ENCODE measurements at places on chromosomes 3 and 15. TPM values are rescaled to one million over a fixed set of nuclear protein-coding genes. Genes with fewer than 3 reads are reported as not detected.

DNA sequence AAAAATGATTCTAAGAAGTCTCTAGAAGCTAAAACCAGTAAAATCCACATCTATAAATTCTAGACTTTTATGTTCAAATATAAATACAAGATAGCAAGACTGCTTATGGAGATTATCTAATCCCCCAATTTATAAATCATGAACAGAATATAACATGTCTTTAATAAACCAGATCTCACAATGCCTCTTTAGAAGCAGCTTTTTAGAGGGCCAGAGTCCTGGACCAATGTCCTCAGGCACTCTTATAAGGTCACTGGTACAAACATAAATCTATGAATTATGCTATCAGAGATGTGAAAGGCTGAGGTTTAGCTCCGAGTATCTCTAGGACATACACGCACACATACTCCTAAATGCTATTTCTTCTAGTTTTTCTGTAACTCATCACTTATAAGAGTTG is 78.3 kb downstream of the ADAM10 start:
- DNase-seq, result no peak

- no peak for DNase-seq
Measured at GRCh38 chr3:60147249-60147950, 1097.6 kb upstream of the CFAP20DC start.

PSTPIP1 gene
- 2.7 TPM for total RNA-seq

DNA sequence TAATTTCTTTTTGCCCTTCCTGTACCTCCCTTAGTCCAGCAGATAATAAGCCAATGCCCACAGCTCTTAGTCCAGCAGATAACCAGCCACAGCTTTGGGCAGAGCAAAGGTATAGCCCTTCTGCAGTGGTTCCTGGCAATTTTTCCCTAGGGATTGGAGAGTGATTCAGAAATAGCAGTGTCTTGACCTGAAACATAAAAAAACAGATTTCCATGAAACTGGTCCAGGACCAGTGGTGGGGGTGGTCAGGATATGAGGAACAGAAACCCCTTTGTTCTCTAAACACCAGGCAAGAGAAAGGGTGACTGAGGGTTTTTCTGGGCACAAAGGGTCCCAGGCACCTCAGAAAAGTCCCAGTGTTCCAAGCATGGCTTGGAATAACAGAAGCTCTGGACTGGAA is 103.4 kb downstream of the ARRDC4 start:
- no peak for DNase-seq

DNA sequence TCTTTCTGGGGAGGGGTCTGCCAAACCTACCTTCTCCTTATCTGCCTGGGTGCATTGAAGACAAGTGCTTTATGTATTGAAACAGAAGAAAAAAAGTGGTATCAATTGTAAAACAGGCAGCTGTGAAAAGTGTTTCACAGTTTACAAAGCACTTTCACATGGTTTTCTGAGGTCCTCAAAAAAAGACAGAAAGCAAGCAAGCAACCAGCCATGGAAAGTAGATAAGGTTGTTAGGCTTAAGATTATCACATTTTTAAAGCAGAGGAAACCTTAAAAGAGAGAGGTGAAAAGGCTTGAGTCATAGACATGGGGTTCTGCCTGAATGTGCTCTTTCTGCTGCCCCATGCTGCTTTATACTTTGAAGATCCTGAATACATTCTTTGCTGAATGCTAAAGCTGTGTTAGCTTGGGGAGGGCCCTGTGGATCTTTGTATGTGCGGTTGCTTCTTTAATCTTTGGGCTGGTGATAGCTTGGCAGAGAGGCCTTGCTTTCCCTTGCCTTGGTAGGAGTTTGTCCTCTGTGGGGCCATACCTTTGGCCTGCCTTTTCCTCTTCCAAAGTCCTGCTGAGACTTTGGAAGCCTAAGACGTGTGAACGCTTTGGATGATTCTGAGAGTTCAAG is 2.6 kb downstream of the SMAD3 start:
- no peak for DNase-seq

HGD gene
- total RNA-seq, result not detected

GRCh38 chr3:65632414-65632813 is 406.3 kb downstream of the MAGI1 start:
- DNase-seq, result no peak

GRCh38 chr3:39098473-39099000 is 8.9 kb downstream of the GORASP1 start:
- DNase-seq, result no peak

CCDC54 gene
- not detected for total RNA-seq

- DNase-seq, result no peak
Measured at GRCh38 chr3:108030960-108031359, 59.9 kb downstream of the CD47 start.

EPHA3 gene
- 0.48 TPM for total RNA-seq

GRCh38 chr15:88651136-88651732 is 12.4 kb downstream of the ISG20 start:
- DNase-seq, result no peak

DNA sequence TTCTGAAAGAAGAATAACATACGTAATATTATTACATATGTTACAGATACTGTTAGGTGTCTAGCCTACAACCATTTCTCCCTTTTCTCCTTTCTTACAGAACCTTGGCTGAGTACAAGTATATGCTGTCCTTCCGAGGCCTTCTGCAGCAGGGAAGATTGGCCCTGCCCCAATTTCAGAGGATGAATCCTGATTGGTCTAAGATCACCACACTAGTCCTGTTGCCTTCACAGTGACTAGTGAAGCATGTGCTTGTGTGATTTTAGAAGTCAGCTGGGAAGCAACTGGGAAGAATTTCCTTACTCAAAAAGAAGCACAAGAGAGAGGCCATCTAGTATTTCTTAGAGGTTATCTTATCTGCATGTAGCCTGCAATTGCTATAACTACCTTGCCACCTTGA is 30.6 kb upstream of the MECOM start:
- DNase-seq, result no peak

PIF1 gene
- total RNA-seq, result 2.1 TPM

DNA sequence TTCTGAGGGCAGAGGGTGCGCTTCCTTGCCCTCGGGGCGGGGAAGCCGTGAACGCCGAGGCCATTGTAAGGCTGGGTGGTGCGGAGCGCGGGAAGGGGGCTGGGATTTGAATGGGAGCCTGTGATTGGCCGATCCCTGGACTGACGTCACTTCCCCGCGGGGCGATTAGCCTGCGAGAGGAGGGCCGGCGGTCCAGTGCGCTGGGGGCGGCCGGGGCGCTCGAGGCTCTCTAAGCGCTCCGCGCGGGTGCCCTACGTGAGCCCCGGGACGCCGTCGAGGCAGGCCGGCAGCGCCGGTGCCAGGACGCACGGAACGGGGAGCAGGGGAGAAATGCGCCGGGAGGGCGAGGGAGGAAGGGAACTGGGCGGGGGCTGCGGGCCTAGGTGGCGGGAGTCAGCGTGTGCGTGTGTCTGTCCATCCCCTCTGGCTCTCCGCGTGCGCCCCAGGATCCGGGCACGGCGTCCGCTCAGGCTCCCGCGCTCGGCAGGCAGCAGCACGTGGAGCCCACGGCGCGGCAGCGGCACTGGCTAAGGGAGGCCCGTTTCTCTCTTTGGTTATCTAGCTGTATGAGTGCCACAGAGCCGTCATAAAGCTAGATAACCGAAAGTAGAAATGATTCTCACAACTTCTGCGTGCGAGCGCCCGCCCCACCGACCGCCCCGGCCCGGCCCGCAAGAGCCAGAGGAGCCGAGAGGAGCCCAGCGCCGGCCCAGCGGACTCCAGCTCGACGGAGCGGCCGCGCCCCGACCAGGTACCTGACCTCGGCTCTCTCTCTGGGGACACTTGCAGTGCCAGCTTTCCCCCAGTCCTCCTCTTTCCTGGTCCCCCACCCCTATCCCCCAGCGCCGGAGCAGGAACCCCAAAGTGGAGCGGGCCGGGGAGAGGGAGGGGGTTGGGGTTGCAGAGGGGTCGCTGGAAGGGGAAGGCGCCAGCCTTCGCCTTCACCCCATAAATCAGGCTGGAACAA is 33.1 kb upstream of the POLG start:
- DNase-seq, result no peak

CADM2 gene
- total RNA-seq, result 0.08 TPM

UROC1 gene
- total RNA-seq, result not detected

DNA sequence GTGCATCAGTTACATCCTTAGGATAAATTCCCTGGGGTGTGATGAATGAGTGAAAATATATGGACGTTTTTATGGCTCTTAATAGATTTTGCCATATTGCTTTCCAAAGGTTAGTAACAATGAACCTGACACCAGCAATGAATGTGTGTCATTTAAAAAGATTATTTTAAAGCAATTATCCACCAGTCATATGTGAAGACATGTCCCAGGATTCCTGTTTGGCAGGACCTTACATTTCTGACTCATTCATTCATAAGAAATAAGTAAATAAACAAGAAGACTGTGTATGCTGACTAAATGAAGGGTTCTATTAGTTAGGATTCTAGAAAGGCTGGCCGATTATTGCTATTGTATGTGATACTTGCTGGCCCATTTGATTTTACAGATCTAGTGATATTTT is 201.5 kb downstream of the SOX2 start:
- no peak for DNase-seq

- DNase-seq, result no peak
Measured at GRCh38 chr3:197253238-197253947, 45.0 kb downstream of the DLG1 start.

DNA sequence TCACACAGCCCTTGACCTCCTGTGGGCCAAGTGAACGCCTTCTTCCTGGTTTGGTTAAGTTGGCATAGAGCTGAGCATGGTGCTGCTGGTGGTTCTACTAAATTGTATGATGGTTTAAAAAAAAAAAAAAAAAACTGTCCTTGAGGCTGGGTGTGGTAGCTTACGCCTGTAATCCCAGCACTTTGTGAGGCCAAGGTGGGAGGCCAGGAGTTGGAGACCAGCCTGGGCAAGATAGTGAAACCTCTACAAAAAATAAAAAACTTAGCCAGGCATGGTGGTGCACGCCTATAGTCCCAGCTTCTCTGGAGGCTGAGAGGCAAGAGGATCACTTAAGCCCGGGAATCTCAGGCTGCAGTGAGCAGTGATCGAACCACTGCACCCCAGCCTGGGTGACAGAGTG is 58.9 kb upstream of the FLNB start:
- no peak for DNase-seq

MUC4 gene
- total RNA-seq, result 11.1 TPM

- DNase-seq, result no peak
Measured at GRCh38 chr15:88480981-88481380, 13.5 kb downstream of the MRPS11 start.

KBTBD13 gene
- total RNA-seq, result not detected

GRCh38 chr3:43255662-43256061 is 30.7 kb upstream of the SNRK start:
- no peak for DNase-seq

ZPLD1 gene
- total RNA-seq, result not detected

BRK1 gene
- 86.9 TPM for total RNA-seq

- no peak for DNase-seq
Measured at GRCh38 chr3:158974904-158975303, 173.1 kb downstream of the MFSD1 start.

GRCh38 chr15:100900136-100900794 is 18.9 kb upstream of the LRRK1 start:
- DNase-seq, result no peak

OR5H1 gene
- total RNA-seq, result not detected

DNA sequence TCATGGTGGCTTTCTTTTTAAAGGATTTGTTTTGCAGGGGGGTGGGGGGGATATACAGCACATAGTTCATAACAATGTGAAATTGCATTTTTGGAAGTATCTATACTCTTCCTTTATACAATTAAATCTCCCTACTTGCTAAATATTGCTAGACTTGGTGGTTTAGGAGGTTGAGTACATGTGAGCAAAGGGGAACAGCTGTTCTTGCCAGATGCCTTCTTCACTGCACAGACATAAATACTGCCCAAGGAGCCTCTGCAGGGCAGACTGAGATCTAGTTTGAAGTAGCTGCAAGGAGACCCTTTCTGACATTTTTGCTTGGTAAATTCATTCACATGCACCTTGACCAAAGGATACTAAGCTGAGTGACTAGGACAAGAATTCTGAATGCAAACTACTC is 228.6 kb upstream of the IL12A start:
- DNase-seq, result no peak

DNA sequence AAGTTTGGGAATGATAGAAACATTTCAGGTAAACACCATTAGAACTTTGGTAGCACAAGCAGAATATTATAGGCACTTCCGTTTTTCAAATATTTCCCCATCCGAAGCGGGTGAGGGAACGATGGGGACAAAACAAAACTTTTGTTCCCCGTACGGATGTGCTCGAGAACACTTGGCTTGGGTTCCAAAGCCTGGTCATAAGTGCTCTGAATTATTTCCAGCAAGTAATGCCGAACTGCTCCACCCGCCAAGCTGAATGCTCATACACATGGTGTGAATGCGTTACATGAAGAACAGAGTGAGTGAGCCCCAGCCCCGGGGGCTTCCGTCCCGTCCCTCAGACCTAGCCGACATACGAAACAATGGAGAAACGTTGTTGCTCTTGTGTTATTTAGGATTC is 438.2 kb upstream of the ARRDC4 start:
- no peak for DNase-seq

SPINK8 gene
- not detected for total RNA-seq

GRCh38 chr3:17149076-17149475 is 264.3 kb downstream of the PLCL2 start:
- DNase-seq, result no peak

DNA sequence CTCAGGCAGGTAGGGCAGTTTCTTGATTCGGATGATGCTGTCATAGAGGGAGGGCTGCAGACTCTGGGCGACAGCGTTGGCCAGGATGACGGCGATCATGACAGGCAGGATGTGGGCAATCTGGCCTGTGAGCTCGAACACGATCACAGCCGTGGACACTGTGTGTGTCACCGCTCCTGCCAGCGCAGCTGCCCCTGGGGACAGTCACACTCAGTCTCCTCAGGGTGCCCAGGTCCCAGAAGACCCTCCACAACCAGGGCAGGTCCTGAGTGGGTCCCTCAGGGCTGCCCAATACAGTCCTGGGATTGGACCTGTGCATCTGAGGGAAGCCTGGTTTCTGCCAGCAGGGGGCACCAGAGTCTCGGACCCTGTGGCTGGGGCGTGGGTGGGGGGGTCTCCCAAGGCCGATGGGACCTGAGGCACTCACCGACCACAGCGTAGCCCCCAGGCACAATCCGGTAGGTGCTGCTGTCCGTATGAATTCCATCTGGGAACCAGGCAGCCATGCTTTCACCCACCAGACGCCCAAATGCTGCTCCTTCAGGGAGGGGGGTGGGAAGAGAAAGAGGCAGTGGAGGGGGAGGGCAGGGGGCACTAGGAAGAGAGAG is 7.2 kb downstream of the CLCN2 start:
- no peak for DNase-seq

GRCh38 chr3:46699676-46700523 is 1.3 kb upstream of the TMIE start:
- DNase-seq, result no peak

HTR3E gene
- not detected for total RNA-seq

CCK gene
- total RNA-seq, result not detected

DNA sequence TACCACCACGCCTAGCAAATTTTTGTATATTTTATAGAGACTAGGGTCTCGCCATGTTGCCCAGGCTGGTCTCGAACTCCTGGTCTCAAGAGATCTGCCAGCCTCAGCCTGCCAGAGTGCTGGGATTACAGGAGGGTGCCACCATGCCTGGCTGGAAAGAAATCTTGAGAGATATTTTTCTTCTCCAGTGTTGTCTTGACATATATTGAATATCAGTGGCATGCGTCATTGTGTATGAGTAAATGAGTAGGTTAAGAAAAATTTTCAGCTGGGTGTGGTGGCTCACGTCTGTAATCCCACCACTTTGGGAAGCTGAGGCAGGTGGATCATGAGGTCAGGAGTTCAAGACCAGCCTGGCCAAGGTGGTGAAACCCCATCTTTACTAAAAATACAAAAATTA is 3.5 kb upstream of the PIF1 start:
- DNase-seq, result no peak

Data from esophagus squamous epithelium (tissue), 5 donors.